ENCODE measurements at places on chromosomes 2 and 18.

- no peak for DNase-seq
Measured at GRCh38 chr18:54479365-54479764, 111.7 kb upstream of the DYNAP start.

DNA sequence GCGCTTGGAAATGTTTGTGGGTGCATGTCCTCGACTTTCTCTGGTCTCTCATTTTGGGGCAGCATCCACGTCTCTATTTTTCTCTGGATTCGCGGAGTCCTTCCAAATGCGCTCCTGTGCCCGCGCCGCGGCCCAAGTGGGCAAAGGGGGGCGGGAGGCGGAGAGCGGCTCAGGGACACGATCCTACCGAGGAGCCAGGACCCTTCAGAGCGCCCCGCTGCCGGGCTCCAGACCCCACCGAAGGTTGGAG, 990 bp downstream of the EPAS1 start:
- DNase-seq: no peak

GRCh38 chr2:235834781-235835180, 333.4 kb downstream of the GBX2 start:
- DNase-seq: no peak

DNA sequence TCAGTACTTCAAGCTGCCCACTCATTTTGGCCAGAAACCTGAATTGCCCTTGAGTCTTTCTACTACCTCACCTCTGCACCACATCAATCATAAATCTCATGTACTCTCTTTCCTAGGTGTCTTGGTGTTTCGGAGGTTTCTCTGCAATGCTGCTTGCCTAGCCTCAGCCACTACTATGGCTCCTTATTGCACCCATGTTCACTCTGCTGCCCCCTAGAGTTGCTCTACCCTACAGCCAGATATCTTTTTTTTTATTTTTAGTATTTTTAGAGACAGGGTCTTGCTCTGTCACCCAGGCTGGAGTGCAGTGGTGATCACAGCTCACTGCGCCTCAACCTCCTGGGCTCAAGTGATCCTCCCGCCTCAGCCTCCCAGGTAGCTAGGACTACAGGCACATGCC, 413.0 kb downstream of the PTPRM start:
- no peak for DNase-seq
